AG04450 (cell line): ENCODE measurements at places on chromosomes 13 and 19.

GRCh38 chr13:97133955-97134354 lies 88.2 kb upstream of the MBNL2 start:
- DNase-seq = no peak

DNA sequence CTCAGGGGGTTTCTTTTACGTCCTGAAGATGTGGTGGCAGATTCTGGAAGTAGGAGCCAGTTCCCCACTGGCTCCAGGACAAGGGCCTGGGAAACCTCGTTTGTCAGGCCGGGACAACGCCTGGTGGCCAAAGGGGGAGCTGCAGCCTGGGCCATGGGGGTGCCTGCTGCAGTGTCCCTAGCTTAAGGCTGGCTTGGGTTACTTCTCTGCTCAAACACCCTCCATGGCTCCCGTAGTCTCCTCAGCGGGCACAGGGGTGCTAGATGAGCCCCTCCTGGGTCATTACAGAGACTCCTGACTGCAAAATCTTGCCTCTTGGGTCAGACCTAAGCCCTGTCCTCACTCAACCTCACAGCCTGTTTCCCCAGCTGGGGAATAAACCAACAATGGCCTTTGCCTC lies 14.7 kb downstream of the CILP2 start:
- DNase-seq = no peak

GRCh38 chr13:73411067-73411809 lies 352.4 kb downstream of the KLF5 start:
- DNase-seq = no peak

- DNase-seq = no peak
Observed at GRCh38 chr13:100887729-100888151, 213.1 kb upstream of the TMTC4 start.

DNA sequence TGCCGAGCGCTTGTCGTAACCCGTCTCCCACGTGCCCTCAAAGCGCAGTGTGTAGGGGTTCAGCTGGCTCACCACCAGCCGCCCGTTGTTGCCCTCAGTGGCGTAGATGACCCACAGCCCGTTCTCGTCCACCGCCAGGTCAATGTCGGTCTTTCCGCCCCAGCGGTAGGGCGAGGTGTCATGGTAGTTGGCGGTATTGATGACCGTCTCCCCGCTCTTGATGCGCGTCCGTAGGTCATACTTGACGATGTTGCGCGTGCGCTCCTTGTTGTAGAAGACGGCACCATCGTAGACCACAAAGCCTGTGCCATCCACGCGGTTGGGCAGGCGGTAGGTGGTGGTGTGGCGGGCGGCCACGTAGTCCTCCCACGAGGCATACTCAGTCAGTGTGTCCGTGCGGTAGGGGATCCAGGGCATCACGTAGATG lies 26.5 kb upstream of the ASF1B start:
- no peak for DNase-seq

DNA sequence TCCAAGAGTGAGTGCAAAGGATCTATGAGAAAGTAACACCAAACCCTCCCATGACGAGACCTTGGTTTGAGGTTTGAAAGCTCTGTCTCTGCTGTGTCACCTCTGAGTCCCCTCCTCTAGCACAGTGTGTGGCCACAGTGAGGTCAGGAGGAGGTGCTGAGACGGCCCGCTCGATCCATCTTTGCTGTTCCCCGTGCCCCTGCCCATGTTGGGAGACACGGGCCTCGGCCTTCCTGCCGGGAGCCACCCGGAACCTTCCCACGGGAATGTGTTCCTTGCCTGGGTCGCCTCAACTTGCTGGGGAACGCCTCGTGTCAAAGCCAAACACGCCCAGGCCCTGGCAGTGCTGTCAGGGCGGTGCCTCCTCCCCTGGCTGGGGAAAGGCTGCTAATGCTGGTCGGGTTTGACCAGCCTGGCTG lies 10.1 kb downstream of the NANOS3 start:
- no peak for DNase-seq

DNA sequence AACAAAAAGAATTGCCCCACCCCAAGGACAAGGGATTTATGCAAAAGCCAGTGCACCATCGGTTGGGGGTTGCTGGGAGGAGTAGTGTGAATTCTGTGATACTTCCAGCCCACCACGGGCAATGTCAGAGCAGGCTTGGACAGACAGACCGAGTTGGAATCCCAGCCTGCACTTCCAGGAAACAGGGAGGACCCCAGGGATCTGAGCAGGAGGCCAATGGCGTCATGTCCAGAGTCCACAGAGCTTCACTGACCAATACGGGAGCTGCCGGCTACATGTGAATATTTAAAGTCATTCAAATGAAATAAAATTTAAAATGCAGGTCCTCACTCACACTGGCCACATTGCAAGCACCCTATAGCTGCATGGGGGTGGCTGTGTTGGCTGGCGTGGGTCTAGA lies 10.9 kb downstream of the ZNRF4 start:
- DNase-seq = no peak

DNA sequence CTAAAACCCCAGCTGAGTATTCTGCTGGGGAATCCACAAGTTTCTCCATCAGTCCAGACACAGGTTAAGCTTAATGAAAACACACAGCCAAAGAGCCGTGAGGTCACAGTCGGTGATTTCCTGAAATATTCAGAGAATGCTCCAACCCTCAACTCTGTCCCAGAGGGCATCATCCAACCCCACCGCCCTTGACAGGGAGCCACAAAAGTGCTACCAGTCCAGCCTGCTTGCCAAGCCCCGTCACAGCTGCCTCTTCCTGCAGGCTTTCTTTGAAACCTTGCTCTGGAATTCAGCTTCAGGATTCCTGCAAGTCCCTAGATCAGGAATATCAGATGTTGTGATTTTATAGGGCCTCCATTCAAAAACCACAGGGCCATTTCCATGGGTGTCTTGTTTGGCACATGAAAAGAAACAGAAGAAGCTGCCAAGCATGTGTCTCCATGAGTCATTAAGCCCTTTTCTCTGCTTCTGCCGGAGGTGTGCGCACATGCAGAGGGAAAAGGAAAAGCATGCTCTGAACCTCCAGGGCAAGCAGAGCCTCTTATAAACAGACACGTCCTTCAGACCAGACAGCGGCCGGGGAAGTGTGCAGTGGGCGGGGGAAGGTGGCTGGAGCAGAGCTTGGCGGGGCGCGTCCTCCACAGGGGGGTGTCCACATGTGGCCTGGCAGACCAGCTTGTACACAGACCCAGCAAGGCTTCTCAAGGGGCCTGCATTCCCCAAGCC lies 164.7 kb downstream of the KATNAL1 start:
- peak; percentile 97 for DNase-seq

- DNase-seq = no peak
Observed at GRCh38 chr13:113150550-113151365, 7.7 kb upstream of the PROZ start.

GRCh38 chr13:109384491-109385241 lies 401.7 kb downstream of the IRS2 start:
- peak; percentile 68 for DNase-seq

GRCh38 chr13:76329866-76330580 lies 556.2 kb downstream of the KCTD12 start:
- DNase-seq = no peak
